NCI-H187 (cell line): ENCODE measurements at places on chromosomes 2 and 18.

- no peak for DNase-seq
These were observed 171.1 kb upstream of the SKOR2 start for GRCh38 chr18:47422524-47422923.

- no peak for DNase-seq
These were observed 4.1 kb downstream of the ITGA6 start for GRCh38 chr2:172431463-172431862.

DNA sequence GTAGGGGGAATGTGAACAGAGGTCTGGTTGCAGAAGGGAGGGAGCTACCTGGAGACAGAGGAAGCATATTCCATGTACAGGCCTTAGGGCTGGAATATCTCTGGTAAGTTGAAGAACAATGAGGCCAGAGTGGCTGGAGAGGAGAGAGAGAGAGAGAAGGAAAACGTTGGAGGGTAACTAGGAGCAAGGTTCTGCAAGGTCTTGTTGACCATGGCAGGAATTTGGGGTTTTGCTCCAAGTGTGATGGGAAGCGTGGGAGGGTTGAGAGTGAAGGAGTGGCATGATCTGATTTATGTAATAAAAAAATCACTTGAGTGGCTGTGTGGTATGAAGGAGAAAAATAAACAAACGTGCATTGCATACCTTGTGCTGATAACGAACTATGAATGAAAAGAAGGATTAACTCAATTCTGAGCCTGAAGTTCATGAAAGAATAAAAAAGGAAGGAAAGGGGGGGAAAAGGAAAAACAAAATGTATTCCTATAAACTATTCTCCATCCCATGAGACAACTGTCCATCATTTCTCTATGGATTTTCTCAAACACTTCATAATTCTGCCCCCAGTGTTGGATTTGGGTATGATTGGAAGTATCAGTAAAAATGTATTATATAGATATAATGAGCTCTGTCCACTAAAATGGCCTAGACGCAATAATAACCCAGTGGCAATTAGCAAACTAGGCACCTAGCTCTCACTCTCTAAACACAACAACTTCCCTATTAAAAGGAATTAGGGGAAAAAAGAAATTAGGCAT, 59.7 kb upstream of the PMAIP1 start:
- no peak for DNase-seq

- DNase-seq = no peak
These were observed 3.2 kb downstream of the SH3YL1 start for GRCh38 chr2:260507-261161.

GRCh38 chr2:43129676-43130547, 96.5 kb downstream of the ZFP36L2 start:
- DNase-seq = no peak

DNA sequence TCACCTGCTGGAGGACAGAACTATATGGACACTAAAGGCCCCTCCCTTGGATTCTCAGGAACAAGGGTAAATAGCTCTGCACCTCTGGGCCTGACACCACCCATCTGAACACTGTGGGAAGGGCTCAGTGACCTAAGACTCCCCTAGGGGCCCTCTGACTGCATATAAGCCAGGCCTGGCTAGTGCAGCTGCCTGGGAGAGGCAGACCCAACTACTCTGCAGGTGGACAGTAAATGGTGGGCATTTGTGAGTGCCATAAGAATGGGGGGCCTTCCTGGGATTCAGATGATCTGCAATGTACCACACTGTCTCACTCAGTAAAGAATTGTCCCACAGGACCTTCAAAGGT, 11.2 kb upstream of the WIPF1 start:
- no peak for DNase-seq

DNA sequence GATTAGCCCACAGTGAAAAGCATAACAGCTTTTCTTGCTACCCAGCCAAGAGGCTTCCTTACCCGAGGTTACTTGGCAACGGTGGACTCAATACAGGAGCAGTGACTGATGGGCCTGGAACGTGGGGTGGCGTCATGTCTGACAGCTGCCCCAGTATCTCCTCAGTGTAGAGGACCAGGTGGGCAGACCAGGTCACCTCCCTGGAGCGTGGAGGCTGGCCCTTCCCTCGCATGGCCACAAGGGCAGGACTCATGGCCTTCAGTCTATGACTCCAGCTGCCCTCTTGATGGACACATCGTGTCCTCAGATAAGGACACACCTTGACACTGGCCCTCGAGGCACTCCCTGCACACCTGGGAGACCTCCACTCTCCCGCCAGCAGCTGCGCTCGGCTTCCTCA, 6.4 kb downstream of the ASPRV1 start:
- DNase-seq = no peak

DNA sequence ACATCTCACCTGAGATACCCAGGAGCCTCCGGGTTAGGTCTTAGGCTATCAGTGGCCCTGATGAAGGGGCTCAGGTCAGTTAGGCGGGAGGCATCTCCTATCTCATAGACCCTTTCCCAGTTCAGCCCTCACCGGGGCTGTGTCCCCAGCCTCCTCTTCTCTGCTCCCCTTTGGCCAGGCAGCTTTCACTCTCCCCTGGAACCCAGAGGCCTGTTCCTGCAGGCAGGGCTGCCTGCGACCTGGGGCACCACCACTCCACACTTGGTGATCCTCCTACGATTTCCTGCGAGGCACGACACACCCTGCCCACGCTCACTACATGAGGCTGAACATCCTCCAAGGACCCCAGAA, 51.2 kb downstream of the SFXN5 start:
- no peak for DNase-seq

DNA sequence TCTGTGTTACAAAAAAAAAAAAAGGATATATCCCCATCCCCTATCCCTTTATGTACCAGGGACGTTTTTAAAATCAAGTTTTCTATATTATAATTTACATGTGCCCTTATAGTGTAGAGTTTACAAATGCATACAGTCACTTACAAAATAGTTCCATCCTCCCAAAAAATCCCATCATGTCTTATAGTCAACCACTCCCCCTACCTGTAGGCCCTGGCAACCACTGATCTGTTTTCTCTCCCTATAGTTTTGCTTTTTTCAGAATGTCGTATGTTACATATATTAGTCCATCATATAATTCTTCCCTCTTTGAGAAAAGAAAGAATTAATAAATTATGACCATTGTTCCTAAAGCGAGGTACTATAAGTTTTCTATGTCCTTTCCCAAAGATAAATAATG, 17.8 kb downstream of the CFAP210 start:
- DNase-seq = no peak

GRCh38 chr2:50746526-50746925, 285.4 kb downstream of the NRXN1 start:
- DNase-seq = peak; percentile 79

- DNase-seq = no peak
These were observed 44.2 kb downstream of the GPR39 start for GRCh38 chr2:132460781-132461180.

DNA sequence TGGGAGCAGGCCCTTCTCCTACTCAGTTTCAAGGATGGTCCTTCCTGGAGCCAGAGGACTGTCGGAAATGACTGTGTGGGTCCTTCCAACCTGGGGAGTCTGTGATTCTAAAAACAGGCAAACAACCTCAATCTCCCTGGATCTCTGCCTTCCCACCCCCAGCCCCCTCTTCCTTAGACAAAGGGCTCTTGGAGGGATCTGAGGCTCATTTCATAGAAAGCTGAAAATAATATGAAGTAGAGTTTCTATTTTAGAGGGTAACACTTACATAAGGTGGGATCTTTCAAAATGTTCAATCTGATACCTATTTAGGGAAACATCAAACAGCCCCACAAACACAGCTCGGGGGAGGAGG, 69.4 kb downstream of the RHOB start:
- no peak for DNase-seq

GRCh38 chr2:145184741-145185651, 665.1 kb upstream of the ZEB2 start:
- no peak for DNase-seq

DNA sequence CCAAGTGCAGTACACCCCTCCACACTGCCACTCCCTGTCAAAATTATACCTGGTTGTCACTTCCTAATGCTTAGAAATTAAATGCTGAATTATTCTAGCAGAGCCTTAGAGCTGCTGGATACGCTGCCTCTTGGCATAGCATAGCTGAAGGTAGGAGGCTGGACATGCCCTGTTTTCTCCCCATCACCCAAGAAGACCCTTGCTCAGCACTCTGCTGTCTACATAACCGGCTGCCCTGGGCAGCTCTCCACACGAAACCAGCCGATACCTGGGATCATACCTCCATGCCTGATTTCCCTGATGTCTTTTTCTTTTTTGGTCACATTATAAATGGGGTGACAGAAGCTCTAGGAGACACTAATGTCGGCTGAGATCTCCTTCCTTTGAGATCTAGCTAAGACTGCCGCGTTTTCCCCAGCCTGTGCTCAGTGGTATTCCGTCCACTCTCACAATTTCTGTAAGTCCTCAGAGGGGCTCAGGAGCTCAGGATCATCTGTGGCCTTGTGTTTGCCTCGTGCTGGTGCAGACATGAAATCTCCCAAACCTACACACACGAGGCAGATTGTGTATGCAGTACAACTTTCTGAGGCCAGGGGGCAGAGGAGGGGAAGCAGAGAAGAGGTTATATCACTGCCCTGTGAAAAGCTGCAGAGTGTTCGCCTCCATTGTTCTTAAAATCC, 13.5 kb upstream of the ZAP70 start:
- DNase-seq = peak; percentile 56

GRCh38 chr2:41027095-41027494, 575.2 kb upstream of the SLC8A1 start:
- DNase-seq = no peak

GRCh38 chr2:105236060-105236424, 5.5 kb upstream of the GPR45 start:
- DNase-seq = no peak

- DNase-seq = no peak
These were observed 24.0 kb downstream of the CCDC85A start for GRCh38 chr2:56207760-56208159.

GRCh38 chr18:28657961-28658360, 481.0 kb upstream of the CDH2 start:
- DNase-seq = no peak

DNA sequence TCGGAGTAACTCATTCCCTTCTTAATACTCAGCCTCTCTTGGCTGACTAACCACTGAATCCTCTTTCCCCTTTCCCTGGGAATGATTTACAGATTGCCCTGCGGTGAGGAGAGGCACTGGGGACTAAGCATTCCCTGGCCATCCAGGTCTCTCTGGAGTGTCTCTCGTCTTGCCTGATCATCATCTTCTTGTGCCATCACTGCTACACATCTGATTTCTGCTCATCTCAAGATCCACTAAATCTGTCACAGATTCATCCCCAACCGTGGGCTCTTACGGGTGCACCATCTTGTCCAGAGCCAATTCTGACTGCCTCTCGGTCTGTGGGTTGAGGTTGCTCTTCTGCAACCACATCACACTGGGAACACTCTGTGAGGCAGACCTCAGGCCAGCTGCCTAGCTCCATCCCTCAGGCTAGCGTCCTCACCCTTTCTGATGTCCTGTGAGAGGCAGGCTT, 12.0 kb downstream of the SFTPB start:
- DNase-seq = no peak

- peak; percentile 11 for DNase-seq
These were observed 84.8 kb downstream of the ACAA2 start for GRCh38 chr18:49728542-49728941.

DNA sequence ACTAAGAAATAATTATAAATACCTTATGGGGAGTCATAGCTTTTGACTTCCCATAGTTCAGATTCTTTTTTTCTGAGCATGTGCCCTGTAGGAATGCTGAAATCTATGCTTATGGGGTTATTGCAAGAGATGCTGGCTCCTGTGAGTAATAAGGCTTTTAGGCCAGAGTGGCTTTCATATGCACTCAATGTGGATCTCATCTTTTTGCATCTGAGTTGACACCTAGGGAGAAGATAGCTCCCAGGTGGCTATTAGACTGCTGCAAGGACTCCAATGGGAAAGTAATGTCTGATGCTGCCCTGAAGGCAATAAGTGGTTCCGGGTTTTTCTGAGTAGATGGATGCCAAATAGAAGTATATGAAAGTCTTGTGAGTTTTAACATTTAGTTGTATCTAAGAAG, 21.0 kb downstream of the DNAH6 start:
- DNase-seq = no peak
